ENCODE measurements at places on chromosomes 12 and 14.

DNA sequence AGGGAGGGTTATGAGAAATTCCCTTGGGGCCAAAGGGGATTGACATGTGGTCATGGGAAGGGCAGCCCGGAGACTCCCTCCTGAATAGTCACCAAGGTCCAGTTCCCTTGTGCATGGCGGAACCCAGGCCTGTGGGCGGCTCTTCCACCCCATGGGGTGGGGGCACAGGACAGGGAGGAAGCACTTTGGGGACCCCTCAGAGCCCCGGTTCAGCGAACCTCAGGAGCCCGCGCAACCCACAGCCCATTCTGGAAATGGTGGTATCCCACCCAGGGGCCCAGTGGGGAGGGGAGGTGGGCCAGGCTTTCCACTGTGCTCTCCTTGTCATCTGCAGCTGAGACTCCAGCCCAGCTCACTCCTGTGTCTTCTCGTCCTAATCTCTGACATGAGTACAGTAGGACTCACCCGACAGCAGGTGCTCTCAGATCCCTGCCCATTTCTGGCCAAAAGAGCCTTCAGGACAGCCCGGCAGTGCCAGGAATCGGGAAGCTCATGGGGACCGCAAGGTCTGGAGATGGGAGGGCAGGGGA lies 255.2 kb upstream of the SFSWAP start:
- DNase-seq = no peak

- no peak for DNase-seq
These were observed 3.8 kb upstream of the TAS2R10 start for GRCh38 chr12:10829994-10830393.

DNA sequence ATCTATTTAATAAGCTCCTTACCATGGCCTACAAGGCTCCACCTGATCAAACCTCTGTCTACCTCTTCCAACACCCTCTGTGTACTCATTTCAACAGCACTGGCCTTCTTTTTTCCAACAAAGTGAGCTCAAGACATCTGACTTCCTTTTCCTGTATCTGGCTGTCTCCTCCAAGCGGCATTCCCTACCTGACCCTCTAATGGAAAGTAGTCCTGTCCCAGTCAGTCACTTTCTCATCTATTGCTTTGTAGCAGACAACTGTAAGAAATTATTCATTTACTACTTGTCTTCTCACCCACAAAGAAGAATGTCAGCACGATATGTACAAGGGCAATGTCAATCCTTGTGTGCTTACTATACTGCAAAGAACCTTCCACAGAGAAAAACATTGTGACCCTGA lies 149.6 kb downstream of the MED13L start:
- DNase-seq = no peak

- no peak for DNase-seq
These were observed 37.2 kb downstream of the HECTD1 start for GRCh38 chr14:31170411-31170810.

GRCh38 chr14:94748667-94749347 lies 21.1 kb downstream of the GSC start:
- peak; percentile 82 for DNase-seq

DNA sequence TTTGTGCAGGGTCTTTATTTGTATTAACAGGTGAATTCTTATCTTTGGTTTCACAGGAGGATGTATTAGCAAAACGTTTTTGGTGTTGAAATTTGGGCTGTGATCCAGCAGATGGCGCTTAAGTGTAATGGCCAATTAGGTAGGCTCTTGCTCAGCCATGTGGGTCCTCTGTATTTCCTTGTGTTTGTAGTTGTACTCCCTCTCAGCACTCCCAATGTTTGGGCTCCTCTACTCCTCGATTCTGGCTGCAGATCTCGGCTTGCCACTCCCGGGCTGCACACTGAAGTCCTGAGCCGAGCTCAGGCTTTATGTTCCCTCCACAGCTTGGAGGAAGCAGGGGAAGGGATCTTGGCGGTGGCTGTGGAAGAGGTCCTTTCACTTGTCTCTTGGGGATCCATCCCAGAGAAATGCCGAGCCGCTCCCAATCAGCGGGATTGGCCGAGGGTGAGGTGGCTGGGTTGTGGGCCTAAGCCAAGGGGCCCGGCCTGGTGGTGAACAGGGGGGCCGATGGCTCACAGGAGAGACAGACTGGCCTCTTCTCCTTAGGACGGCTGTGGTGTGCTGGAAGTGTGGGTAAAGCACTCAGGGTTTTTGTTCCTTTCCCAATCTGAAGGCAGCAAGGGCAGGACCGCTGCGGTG lies 133.7 kb downstream of the AEBP2 start:
- peak; percentile 11 for DNase-seq

- DNase-seq = no peak
These were observed 14.9 kb downstream of the CKB start for GRCh38 chr14:103507751-103508150.

GRCh38 chr14:37623426-37623951 lies 28.1 kb downstream of the TTC6 start:
- no peak for DNase-seq

DNA sequence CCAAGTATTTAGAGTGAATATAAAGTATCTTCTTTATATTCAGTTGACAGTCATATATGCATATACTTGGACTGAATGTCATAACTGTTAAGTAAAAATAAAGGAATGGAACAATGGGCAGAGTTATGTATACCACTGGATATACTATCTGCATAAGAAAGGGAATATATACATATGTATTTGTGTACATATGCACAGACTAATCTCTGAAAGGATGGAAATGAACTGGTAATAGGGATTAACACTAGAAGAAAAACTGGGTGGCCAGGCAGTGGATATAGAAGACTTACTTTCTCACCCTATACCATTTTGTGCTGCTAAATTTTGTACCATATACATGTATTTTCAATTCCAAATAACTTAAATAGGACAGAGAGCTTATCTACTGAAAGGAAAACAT lies 200.1 kb downstream of the MED13L start:
- no peak for DNase-seq

DNA sequence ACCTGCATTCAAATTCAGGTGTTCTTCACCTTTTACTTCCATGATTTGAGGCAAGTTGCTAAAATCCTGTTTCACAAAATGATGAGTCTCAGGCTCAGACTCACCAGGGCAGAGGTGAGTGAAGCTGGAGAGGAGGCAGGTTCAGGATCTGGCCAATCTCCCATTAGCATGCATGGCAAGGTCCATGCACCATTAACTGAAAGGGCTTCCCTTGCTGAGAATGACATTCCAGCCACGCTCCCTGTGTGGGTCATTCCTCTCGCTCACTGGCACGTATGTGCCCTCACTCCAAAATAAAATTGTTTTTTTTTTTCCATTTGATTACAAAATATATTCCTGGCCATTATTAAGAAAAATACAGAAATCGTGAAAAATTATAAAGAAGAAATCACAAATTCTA lies 257.6 kb downstream of the C12orf75 start:
- DNase-seq = no peak

- no peak for DNase-seq
These were observed 116.7 kb upstream of the FOXN3 start for GRCh38 chr14:89533766-89534165.

DNA sequence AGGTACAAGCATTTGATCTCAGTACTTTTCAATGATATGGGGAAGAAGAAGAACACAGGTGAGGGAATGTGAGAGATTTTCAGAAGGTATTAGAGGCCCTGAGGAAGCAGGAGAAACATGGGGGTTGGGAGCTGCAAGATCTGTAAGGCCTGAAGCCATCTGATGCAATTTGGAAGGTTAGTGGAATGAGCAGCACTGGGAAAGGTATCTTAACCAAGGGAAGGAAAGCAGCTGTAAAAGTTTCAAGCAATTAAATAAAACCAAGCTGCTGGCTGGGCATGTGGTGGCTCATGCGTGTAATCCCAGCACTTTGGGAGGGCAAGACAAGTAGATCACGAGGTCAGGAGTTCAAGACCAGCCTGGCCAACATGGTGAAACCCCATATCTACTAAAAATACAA lies 104.4 kb upstream of the PARP11 start:
- no peak for DNase-seq

DNA sequence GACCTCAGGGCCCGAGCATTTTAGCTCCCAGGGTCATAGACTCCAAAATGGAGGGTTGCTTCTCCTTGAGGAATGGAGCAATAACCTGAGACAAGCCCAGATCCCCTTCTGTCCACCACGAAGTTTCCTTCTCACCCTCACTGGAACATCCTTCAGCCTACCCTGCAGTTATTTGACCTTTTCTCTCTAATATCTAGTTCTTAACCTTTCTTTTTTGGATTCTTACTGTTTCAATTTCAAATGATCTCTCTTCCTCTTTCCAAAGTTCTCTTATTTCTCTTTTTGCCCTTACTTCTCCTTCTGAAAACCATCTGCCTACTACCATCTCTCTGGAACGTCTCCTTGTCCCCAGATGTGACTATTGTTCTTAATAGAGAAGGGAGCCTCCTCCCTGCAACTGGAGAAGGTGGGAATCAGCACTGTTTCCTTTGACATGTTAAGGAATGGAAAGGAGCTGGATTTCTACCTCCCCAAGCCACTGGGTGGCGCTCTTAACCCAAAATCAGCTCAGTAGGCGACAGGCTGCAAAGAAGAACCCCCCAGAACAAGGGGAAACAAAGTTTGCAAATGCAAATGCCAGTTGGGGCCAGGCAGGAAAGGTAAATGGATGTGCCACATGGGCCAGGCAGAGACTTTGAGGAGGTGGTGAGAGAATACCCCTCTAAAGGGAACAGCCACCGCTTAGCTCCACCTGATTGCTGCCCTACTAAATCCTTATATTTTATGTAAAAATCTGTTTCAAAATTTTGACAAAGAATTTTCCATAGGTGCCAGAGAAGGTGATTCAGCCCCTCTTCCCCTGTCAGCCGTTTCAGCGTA lies 22.4 kb upstream of the PDE1B start:
- DNase-seq = peak; percentile 44

GRCh38 chr12:81329085-81329484 lies 251.2 kb downstream of the ACSS3 start:
- DNase-seq = no peak

- no peak for DNase-seq
These were observed 18.1 kb downstream of the MORN3 start for GRCh38 chr12:121651320-121651719.

DNA sequence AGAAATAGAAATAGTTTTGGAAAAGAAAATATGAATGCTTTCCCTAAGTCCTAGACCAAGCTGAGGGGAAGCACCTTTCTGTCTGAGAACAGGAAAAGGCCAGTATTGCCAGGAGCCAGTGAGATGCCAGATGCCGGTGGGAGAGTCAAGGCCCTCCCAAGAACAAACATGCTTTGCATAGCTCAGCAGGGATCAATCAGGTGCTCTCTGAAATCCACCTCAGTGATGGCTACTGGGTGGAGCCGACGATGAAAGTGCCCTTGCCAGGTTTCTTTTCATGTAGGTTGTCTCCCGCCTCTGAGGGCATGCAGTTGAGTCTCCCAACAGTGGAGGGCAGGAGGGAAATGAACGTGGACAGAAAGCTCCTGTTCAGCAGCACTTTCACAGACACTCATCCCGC lies 28.3 kb downstream of the DEGS2 start:
- DNase-seq = peak; percentile 96

DNA sequence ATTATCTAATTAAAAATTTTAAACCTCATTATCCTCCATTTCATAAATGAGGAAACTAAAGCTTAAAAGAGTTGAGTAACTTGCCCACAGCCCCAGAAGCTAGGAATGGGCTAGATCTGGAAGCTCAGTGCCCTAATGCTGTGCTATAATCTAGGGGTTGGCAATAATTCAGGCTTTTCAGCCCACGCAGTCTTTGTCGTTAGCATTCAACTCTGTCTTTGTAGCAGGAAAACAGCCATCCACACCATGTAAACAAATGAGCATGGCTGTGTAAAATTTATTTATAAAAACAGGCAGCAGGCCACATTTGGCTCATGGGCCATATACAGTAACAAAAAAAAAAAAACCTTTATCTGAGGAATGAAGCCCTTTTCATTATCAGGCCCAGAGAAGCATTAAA lies 92.4 kb upstream of the OVCH1 start:
- no peak for DNase-seq

GRCh38 chr12:108371801-108372344 lies 32.8 kb upstream of the CMKLR1 start:
- no peak for DNase-seq

DNA sequence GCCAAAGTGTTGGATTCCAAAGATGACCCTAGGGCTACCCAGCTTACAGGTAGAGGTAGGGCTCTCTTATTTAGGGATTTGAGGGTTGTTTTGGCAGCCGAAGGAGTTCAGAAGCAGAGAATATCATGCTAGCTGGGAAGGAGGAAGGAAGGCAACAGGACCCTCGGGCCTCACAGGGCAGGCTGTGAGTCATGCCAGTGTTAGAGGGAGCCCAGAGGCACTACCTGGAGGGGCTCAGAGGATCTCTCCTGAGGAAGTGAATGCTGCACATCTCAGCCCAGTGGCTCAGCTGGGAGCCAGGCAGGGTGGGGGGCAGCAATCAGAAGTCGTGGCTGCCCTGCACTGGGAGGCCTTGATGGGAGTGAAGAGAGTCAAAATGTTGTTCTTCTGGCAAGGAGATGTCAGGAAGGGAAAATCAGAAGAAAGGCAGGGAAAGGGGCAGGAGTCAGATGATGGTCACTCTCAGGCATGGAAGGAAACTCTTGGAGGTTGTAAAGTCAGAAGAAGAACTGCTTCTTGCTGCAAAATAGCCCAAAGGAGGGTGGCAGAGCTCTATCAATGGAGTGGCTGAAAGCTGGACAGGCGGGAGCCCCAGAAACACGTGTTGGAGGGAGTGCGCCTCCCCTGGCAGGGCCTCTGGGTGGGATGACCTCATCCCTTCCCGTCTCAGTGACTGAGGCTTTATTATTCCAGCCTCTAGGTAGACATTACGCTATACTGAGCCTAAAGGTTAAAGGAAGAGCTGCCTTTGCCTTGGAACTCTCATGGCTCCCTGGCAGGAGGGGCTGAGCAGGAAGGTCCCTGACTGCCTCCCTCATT lies 141.3 kb downstream of the SMOC1 start:
- DNase-seq = no peak

GRCh38 chr12:25644979-25645378 lies 91.9 kb upstream of the LMNTD1 start:
- no peak for DNase-seq

GRCh38 chr12:87928031-87928430 lies 101.2 kb downstream of the C12orf50 start:
- no peak for DNase-seq

- DNase-seq = no peak
These were observed 158.4 kb upstream of the PLXNC1 start for GRCh38 chr12:93989949-93990348.

- no peak for DNase-seq
These were observed 68.7 kb downstream of the EID3 start for GRCh38 chr12:104372061-104372720.

DNA sequence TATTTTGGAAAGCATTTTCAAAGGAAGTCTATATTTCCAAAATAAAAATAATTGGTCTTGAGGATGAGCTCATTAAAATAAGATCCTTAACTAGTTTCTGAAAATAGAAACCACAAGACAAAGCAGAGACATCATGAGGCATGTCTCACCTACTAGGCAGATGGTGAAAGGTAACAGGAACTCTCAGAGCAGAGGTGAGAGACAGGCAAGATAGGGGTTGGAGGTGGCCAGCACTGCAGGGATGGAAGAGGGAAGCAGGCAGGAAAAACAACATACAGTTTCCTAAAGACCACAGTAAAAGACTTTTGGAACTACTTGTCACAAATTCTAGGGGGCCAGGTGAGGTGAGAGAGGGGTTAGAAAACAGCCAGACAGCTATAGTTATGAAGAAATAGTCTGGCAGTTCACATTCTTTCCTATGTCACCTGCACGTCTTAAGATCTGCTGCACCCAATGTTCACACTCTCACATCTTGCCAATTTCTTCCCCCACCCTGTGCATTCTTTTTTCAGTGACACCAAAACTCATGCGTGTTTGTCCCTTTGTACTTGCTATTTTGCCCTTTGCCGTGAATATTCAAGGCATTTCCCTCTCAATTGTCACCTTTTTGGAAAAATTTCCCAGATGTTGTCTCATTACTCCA lies 341.7 kb upstream of the KITLG start:
- peak; percentile 4 for DNase-seq

GRCh38 chr12:80045594-80045993 lies 53.7 kb upstream of the OTOGL start:
- no peak for DNase-seq
